ENCODE measurements at places on chromosomes 16 and 17. TPM values are rescaled to one million over a fixed set of nuclear protein-coding genes. Genes with fewer than 3 reads are reported as not detected.
A peak's percentile ranks its signal among the peaks of the same experiment; 100 is the strongest.

- peak; percentile 90 for DNase-seq
Observed at GRCh38 chr16:65117811-65118448, 3.9 kb downstream of the CDH11 start.

DNA sequence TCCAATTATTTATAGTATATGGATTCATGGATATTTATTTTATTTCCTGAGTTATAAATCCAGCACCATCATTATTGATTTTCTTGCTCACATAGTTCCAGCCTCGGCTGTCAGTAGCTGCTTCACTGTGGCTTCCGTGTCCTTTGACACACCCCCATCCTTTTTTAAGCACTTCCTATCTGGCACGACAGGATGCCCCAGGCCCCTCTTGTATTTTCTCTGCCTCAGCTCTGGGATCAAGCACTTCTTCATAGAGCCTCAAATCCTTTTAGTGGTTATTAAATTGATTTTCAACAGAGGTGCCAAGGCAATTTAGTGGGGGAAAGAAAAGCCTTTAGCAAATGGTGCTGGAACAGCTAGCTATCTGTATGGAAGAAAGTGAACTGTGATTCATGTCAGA, 59.8 kb downstream of the GAN start:
- DNase-seq, result no peak

GRCh38 chr16:3736116-3736515, 18.8 kb upstream of the TRAP1 start:
- DNase-seq, result no peak

GRCh38 chr16:6066652-6067051, 969.1 kb upstream of the EEF2KMT start:
- no peak for DNase-seq

DNA sequence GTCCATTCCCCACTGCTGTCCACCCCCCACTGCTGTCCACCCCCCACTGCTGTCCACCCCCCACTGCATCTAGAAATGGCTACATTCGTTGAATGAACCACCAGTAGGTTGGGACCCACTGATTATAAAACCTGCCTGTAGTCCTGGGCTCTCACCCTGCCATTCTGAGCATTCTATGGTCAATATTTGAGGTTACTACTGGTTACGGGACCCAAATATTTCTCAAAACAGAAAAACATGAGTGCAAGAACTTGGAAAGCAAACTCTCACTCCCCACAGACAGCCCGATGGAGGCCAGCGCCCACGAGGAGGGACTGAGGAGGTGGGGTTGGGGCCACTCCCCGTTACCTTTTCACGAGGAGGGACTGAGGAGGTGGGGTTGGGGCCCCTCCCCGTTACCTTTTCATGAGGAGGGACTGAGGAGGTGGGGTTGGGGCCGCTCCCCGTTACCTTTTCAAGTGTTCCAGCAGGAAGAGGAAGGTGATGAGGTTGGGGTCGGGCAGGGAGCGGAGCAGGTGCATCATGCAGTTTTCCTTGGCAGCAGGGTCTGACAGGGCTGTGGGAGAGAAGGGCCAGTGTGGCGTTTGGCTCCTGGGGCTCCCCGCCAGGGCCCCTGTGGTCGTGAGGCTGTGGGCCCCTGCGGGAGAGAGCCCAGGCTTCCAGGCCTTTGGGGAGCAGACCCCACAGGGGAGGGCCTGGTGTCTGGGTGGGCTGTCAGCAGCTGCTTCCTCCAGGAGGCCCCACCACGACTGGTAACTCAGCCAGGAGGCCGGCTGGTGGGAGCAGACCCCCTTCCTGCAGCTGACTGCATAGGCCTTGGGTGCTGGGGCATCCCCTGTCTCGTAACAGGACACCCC, 12.5 kb downstream of the TIMM22 start:
- DNase-seq, result no peak

GRCh38 chr16:84423416-84423837, 55.1 kb downstream of the ATP2C2 start:
- peak; percentile 36 for DNase-seq

DNA sequence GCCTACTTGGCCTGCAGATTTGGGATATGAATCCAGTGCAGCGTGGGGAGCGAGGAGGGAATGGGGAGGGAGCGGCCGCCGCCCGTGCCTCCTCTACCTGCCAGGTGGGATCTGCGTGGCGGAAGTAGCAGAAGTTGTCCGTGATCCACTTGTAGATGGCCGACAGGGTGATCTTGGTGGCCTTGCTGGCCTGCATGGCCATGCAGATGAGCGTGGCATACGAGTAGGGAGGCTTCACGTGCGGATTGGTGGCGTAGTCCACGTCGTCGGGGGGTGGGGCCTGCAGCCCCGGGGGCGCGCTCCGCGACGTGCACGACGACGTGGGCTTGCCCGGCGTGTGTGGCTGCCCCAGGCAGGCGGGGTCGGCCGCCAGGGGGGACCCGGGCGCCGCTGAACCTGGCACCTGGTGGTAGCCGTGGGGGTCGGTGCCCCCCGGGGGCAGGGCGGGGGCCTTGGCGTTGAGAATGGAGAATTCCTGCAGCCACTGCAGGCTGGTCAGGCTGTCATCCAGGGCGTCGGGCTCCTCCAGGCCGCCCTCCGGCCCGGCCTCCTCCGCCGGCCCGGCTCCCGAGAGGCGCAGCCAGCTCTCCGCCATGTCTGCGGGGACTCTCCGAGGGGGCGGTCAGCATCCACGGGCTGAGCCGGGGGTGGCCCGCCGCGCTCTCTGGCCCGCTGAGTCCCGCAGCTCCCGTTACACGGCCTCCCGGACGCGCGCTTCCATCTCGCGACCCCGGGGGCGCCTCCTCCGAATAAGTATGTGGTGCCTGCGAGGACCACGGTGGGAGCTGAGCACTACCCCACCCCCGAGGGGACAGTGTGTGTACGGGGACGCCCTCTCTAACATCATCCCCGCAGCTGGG, 1.0 kb downstream of the FOXJ1 start:
- no peak for DNase-seq

The FBXW10B gene
- total RNA-seq, result 0.43 TPM

- DNase-seq, result peak; percentile 93
Observed at GRCh38 chr16:56610017-56610608, 1.7 kb downstream of the MT2A start.

DNA sequence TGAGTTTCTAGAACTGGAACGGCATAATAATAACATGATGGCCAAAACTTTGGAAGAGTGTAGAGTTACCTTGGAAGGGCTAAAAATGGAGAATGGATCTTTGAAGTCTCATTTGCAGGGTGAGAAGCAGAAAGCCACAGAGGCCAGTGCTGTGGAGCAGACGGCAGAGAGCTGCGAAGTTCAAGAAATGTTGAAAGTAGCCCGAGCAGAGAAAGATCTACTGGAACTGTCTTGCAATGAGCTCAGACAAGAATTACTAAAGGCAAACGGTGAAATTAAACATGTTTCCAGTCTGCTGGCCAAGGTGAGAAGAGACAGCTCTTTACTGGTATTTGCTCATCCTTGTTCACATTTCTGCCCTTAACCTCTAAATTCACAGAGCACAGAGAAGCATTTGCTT, 196.4 kb downstream of the SPECC1 start:
- no peak for DNase-seq

GRCh38 chr17:45992904-45993303, 6.1 kb upstream of the STH start:
- DNase-seq, result no peak

DNA sequence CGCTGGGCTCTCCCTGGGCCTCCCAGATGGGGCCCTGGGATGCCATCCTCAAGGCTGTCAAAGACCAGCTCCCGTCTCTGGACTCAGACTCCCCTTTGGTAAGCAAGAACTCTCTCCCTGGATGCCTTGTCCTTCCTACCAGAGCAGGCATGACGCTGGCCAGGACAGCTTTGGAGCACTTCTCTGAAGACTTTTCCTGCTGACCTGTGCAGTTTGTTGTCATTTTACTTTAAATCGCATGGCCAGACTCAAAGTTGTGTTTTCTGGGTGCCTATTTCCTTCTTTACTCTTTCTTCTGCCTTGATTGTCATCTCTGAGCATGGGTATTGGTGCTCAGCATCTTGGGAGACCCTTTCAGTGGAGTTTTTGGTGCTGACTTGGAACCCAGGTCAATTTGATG, 2.2 kb downstream of the DNAAF8 start:
- DNase-seq, result no peak

The ARHGDIG gene
- not detected for total RNA-seq

The GNG13 gene
- total RNA-seq, result not detected

DNA sequence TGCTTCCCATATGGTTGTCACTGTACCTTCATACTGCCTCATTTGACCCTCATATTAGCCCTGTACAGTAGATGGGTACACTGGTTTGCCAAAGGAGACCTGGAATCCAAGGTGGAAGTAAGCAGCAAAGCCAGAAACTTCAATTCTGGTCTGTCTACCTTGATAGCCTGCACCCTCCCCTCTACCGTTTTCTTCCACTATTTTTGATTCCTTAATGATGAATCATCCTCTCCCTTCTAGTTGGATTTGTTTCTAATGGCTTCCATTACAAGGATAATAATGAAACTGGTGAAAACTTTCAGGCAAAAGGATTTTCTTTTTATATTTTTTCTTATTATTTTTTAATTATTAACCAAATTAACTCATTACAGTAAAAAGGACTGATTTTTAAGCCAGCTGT, 17.3 kb downstream of the TAC4 start:
- no peak for DNase-seq
